ENCODE measurements at places on chromosomes 1 and 21.

- H3K36me3 ChIP-seq: no peaks in the 10 kb centered on the region
- H3K27me3 ChIP-seq: no peaks in the 10 kb centered on the region
- DNase-seq: no peak
- H3K4me1 ChIP-seq: peaks cover 57% of the 10 kb centered on the region
These were observed 36.0 kb downstream of the NUAK2 start for GRCh38 chr1:205285381-205286101.

DNA sequence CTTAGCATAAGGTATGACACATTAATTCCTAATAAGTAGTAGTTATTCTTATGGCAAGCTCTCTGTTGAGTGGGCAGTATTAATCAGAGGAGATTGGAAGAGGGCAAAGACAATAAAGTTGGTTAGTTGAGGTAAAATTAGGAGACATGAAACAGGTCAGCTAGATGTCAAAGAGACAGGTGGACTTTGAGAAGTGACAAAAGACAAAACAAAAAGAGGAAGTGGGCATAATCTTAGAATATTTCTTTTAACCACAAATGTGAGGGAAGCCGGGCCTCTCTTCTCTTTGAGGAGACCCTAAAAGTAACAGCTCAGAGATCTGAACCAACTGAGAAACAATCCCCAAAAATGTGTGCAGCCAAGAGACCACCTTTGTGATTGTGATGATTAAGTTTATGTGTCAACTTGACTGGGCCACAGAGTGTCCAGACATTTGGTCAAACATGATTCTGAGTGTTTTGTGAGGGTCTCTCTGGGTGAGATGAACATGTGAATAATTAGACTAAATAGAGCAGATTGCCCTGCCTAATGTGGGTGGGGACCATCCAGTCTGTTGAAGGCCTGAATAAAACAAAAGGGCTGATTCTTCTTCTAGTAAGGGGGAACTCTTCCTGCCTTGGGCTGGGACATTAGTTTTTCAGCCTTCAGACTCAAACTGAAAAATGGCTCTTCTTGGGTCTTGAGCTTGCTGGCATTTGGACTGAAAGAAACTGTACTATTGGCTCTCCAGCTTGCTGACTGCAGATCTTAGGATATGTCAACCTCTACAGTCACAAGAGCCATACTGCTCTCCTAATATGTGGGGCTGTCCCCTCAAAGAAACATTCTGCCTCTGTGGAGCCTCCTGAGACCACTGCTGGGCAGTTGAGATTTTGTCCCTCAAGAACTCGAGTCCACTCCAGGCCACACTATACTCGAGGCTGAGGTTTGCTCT is 40.0 kb downstream of the FCRL5 start:
- no peak overlapping the region for H3K27ac ChIP-seq
- H3K4me3 ChIP-seq: no peak overlapping the region
- peaks cover 20% of the 10 kb centered on the region for H3K27me3 ChIP-seq
- no peaks in the 10 kb centered on the region for H3K4me1 ChIP-seq
- DNase-seq: no peak

DNA sequence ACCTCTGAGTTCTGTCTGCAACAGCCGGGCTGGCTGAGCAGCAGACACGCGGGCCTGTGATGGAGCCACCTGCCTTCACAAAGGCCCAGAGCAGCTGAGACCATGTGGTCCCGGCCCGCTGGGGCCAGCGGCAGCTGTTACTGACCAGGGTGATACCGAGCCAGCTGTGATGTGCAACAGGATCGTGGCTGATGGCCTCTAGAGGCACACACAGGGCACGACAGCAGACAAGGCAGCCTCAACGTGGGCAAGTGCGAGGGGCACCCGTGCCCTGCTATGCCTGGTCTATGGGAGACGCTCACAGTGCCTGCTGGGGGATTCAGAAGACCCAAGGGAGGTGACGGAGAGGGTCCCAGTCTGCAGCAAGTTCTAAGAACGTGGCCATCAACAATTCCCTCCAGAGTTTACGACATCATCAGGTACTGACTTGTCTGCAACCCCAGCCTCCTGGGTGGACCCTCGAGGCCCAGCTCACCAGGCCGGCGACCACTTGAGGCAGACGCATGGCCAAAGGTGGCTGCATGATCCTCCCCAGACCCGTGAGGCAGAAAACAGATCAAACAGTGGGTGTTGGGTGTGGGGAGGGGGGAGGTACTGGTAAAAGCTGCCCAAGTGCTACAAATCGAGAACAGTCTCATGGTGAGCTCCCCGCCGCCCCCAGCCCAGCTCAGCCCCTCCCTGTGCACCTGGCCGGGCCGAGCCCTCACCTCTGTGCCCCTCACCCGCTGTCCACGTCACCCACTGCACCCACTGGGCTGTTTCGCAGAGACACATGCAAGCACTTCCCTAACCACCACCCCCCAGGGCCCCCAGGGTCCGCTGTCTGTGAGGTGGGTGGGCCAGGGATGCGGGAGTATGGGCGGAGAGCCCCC is 6.0 kb downstream of the POFUT2 start:
- no peak overlapping the region for H3K27ac ChIP-seq
- no peak for DNase-seq
- no peak overlapping the region for H3K4me3 ChIP-seq

GRCh38 chr1:204777591-204777990 is 92.1 kb upstream of the LRRN2 start:
- no peaks in the 10 kb centered on the region for H3K36me3 ChIP-seq
- no peak overlapping the region for H3K4me3 ChIP-seq
- H3K4me1 ChIP-seq: no peaks in the 10 kb centered on the region
- H3K27me3 ChIP-seq: peaks cover 37% of the 10 kb centered on the region
- no peak for DNase-seq

DNA sequence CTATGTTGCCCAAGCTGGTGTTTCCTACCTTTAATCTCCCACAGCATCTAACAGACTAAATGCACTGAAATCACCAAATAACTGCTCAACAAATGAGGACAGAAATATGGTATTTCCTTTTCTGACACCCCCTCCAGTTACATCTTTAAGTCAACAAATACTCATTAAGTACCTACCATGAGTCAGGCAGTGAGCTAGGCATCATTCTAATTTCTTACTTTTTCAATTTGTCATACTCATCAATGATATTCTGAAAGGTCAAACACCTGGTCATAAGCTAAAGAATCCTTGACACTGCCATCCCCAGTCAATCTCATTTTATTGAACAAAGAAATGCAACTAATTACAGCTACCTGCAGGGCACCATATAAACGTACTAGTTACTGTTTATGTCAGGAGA is 36.6 kb downstream of the LUZP1 start:
- no peak for DNase-seq
- no peaks in the 10 kb centered on the region for H3K27me3 ChIP-seq
- no peak overlapping the region for H3K4me3 ChIP-seq

- peaks cover 17% of the 10 kb centered on the region for H3K4me1 ChIP-seq
- H3K27me3 ChIP-seq: no peaks in the 10 kb centered on the region
- H3K27ac ChIP-seq: peak overlapping the region; percentile 54
- DNase-seq: no peak
- H3K4me3 ChIP-seq: no peak overlapping the region
These were observed 261.5 kb downstream of the SMYD3 start for GRCh38 chr1:246245541-246245940.

- H3K4me1 ChIP-seq: peaks cover 28% of the 10 kb centered on the region
- no peak for DNase-seq
- no peaks in the 10 kb centered on the region for H3K36me3 ChIP-seq
- H3K27ac ChIP-seq: no peak overlapping the region
- peaks cover 17% of the 10 kb centered on the region for H3K27me3 ChIP-seq
- H3K4me3 ChIP-seq: no peak overlapping the region
These were observed 86.1 kb downstream of the FASLG start for GRCh38 chr1:172745014-172745413.
